ENCODE measurements at places on chromosomes 5 and 9.

DNA sequence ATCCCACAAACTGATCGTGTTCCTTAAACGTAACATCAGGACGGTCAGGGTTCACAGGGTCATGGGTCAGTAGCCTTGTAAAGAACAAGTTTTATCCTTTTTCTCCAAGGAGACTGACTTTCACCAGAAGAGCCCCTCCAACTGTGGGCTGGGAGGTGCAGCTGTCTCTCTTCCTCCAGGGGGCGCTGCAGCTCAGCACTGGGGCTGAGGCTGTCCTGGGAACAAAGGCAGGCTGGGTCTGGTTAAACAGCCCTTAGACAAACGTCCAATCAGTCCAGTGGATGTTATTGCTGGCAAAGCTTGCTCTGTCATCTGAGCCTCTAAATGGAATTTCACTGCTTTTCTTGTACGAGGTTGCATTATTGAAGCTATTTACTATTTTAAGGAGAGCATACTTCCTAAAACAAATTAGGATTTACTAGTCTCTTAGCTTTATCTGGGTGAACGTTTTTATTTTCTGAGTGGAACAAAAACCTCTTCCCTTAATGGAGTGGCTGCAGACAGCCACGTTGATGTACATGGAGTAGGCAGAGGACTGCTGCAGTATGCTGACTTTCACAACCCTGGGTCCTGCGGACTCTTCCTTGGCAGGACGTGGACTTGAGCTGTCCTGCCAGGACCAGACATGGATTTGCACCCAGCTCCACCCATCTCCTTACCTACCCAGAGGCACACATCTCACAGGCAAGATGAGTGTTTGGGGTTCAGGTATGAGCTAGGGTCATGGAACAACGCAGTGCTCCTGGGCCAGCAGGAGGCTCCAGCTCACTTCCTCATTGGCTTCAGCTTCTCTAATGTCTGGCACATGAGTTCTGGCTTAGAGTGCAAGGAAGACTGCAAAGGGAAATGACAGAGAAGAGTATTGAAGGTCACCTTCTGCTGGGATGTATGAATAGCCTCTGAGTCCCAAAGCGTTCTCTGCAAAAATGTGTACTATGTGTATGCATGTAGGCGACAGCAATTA lies 7.8 kb downstream of the EXOSC2 start:
- DNase-seq, result no peak

GRCh38 chr5:77181173-77181572 lies 29.3 kb upstream of the PDE8B start:
- no peak for DNase-seq

DNA sequence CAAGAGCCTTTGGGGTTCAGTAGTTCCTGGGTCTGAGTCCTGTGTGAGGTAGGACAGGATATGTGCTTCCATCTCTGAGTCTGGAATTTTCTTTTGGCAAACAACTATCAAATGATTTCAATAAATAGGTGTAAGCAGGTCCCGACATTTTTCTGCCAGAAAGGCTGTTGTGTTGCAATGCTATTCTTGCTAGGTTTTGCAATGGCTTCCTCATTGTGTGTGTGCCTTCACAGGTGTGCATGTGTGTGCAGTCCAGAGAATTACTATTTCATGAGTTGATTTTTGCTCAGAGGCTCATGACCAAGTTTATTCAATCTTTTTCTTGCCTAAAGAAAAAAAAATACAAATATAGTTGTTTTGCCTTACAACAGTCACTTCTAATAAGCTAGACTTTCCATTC lies 64.5 kb upstream of the FRRS1L start:
- DNase-seq, result no peak

DNA sequence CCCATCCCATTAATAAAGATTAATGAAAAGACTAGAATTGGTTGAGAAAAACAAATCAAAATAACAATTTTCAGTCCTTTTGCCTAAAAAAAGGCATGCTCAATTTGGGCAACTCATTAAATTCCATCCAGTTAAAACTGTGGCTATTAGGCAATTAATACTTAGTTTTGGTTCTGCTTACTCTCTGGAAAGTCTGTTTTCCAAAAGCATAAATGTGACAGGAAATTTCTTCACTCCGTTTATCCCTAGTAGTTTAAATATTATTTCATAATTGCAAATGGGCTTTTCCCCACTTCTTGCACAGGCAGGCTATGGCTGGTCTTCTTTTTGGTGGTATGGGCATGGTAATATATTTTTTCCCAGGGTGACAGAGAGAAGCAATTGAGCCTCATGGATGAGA lies 373.3 kb upstream of the KLF4 start:
- no peak for DNase-seq

DNA sequence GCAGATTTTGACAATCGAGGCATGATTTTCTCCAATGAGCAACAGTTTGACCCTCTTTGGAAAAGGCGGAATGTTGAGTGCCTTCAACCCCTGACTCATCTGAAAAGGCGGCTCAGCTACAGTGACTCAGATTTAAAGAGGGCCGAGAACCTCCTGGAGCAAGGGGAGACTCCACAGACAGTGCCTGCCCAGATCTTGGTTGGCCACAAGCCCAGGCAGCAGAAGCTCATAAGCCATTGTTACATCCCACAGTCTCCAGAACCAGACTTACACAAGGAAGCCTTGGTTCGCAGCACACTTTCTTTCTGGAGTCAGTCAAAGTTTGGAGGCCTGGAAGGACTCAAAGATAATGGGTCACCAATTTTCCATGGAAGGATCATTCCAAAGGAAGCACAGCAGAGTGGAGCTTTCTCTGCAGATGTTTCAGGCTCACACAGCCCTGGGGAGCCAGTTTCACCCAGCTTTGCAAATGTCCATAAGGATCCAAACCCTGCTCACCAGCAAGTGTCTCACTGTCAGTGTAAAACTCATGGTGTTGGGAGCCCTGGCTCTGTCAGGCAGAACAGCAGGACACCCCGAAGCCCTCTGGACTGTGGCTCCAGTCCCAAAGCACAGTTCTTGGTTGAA lies 13.6 kb downstream of the PTPDC1 start:
- no peak for DNase-seq

GRCh38 chr5:103366918-103367549 lies 108.5 kb downstream of the MACIR start:
- DNase-seq, result no peak

DNA sequence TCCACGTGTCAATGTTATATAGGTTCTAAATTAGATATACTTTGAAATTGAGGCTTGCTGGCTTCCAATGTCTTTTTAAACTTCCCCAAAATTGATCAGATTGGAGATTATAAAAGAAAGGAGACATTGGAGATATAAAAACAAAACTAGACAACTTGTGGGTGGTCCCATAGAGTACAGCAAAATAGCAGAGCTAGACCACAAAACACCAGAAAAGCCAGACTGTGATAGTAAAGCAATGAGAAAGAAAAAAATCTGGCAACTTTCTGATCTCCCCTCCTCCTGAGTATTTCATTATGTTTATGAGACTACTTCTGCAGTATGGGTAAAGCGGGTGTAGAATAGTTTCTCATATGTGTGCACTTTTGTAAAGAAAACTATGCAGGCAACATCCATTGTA lies 713.8 kb upstream of the MEF2C start:
- no peak for DNase-seq

DNA sequence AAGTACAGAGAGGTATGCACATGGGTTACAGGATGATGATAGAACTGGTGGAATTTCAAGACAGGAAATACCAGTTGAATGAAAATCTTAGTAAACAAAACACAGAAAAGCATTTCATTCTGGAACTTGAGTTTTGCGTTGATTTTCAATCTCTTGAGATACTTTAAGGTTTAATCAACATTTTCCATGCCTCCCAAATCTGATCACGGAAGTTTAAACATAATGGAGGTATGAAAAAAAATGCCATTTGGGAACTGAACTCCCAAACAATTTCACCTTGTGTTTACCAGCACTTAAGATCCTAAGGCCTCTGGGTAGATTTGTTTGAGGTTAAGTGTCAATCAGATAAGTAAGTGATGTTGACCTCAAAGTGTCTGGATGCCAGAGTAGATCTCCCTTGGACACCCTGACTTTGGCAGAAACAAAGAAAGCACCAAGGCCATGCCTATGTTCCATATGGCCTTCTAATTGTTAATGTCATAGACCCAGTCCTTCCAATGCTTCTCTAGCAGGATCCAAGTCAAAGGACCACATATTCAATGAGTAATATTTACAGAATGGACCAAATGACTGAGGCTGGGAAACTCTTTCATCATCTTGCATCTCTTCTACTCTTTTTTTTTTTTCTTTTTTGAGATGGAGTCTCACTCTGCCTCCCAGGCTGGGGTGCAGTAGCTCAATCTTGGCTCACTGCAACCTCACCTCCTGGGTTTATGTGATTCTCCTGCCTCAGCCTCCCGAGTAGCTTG lies 216.9 kb downstream of the ARRDC3 start:
- no peak for DNase-seq

DNA sequence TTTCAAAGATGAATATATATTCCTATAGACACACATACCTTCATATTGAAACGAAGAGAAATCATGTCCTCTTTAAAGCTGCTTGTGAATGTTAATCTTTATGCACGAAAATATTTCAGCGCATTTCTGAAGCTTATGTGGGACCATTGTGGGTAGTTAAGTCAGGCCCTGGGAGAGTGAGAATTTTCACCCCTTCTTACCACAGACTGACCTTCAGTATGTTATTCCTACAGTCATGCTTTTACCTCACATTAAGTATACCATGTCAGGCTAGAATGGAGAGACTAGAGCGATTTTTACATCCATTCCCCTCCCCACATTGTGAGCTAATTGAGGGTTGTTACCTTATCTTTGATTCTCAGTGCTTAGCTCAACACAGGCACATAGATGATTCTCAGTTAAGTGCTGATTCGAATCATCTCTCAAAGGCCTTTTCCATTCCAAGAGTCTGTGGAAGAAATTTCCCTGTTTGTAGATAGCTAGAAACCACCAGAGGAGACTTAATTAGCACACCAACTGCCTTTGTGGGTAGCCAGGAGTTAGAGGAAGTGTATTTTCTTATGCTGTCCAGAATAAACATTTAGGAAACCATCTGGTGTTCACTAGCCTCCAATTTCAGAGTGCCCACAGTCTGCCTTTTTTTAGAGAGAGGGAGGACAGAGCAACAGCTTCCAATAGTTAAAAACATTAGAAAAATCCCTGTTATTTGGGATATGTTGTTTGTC lies 110.5 kb downstream of the MEGF10 start:
- DNase-seq, result no peak

- no peak for DNase-seq
Observed at GRCh38 chr5:179436321-179437122, 91.3 kb upstream of the ADAMTS2 start.

DNA sequence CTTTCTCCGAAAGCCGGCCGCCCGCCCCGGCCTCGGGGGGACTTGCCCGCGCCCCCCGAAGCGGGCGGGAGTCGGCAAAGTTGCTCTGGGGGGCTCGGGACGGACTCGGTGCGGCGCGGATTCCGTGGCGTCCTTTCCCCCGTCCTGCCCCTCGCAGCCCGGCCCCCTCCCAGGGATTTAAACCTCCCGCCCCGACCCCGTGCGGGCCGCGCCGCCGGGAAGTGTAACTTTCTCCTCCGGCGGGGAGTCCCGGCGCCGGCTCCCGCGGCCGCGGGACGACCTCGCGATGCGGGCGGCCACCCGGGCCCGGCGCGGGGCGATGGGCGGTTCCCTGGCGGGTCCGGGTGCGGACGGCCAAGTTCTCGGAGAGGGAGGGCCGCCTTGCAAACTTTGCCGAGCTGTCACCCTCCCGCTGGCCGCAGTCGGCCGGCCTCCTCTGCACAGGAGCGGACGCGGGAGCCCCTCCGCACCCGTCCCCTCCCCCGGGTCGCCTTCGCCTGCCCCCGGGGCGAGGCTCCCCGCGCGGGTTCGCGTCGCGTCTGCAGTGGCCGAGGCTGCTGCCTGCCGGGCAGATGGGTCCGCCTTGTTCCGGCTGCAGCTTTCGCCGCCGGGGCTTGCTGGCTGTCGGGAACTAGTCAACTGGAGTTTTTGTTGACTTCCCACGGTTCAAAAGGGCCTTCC lies 732 bp downstream of the PBX3 start:
- DNase-seq, result no peak

DNA sequence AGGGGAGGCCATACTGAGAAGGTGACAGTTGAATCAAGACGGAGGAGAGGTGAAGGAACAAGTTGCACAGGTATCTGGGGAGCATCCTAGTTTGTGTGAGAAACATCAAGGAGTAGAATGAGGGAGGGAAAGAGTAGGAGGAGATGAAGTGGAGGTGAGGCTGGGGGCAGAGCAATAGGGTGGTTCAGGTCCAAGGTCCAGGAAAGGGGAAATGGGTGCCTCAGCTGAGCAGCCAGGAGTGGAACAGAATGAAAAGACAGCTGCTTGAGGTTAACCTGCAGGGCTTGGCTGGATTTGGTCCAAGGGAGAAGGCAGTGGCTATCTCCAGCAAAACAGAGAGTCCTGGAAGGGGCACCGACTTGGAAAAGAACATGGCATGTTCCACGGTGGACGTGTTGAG lies 5.3 kb downstream of the SLC1A1 start:
- DNase-seq, result no peak

GRCh38 chr5:166340039-166340438 lies 1951.4 kb upstream of the WWC1 start:
- DNase-seq, result no peak

GRCh38 chr5:53473633-53474032 lies 6.8 kb upstream of the FST start:
- DNase-seq, result no peak

DNA sequence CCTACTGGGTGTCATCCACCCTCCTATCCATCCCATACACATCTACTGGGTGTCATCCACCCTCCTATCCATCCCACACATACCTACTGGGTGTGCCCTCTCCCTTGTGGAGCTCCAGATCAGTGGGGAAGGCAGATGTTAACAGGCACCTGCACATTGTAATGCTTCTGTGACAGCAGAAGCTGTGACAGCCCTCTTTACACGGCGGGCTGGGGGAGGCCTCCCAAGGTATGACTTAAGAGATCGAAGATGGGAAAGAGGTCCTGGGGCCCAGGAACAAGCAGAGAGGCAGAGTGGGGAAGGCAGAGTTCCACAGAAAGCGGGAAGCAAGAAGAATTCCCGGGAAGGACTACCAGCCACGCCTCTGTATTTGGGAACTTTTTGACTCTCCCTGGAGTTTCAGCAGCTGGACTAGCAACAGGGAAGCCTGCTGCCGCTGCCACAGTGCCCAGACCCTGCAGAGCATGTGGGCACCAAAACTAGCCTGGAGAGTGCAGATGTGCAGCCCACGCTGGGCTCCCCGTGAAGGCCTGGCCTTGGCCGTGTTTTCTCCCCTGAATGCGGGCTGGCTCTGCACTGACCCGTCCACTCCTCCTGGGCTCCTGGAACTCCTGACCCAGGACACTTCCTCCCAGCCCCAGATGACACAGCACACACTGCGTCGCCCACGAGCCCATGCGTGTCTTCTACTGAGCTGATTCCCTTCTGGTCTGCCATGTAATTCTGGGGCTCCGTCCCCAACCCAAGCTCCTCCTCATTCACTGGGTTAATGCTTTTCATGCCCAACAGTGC lies 9.3 kb downstream of the TOR1A start:
- no peak for DNase-seq

GRCh38 chr5:147979761-147980160 lies 73.4 kb upstream of the C5orf46 start:
- no peak for DNase-seq

DNA sequence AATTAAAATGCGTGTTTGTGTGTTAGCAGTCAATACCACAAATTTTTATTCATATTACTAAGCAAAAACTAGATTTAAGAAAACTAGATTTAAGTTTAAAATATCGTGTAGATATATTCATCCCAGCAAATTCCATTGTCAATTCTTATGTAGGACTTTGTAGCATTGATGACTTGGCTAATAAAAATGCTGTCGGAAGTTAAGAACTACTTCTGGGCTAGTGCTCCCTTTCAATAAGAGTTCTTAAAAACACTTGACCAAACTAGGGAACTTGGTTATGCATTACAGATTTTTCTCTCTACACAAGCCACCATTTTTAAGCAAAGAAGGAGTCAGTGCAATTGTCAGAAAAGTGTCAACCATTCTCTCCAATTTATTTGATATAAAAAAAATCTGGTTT lies 68.7 kb upstream of the RAD23B start:
- DNase-seq, result no peak

Data from cortex of kidney (tissue), 1 donor.